ENCODE measurements at places on chromosomes 16 and 17.

DNA sequence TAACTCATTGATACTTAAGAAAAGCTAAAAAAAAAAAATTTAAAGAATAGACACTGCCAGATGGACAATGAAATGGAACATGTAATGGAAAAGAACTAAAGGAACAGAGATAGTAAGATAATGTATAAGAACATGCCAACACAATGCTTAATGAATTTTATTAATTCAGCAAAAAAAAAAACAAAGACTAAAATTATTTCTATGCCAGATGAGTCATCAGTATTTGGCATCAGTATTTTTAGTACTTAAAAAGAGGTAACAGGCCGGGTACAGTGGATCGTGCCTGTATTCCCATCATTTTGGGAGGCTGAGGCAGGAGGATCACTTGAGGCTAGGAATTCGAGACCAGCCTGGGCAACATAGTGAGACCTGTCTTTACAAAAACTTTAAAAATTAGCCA, 168.5 kb downstream of the CYB561 start:
- DNase-seq: no peak

DNA sequence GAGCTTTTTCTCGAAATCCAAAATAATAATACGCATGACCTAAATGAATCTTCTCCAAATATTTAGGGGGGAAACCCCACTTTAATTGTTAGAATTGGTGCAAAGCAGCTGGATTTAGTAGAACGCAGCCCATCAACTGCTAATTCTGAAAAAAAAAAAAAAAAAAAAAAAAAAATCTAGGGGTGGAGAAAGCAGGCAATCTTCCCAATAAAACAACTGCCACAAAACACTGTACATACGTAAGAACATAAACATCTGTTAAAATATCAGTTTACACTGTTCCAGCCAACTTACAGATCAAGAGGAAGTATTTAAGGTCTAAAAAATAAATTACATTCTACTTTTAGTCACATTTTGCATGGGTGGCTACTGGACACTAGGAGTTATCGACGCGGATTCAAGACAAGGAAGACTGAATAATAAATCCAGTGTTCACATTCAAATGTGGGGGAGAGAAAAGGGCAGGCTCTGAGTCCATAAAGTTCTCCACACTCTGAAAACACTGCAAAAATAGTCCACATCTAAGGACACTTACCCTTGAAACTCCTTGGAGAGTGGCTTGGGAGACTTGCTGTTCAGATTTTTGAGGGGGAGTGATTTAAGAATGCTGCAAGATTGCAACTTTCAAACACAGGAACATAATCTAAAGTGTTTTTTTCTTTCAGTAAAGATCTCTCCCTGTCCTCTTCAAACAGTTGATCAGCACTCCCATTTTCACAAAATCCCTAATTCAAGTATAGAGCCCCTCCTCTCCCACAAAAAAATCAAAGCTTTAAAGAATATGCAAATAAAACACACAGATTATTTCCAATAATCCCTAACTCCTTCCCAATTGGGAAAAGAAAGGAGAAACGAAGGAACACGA, 1.3 kb downstream of the APPBP2 start:
- no peak for DNase-seq

DNA sequence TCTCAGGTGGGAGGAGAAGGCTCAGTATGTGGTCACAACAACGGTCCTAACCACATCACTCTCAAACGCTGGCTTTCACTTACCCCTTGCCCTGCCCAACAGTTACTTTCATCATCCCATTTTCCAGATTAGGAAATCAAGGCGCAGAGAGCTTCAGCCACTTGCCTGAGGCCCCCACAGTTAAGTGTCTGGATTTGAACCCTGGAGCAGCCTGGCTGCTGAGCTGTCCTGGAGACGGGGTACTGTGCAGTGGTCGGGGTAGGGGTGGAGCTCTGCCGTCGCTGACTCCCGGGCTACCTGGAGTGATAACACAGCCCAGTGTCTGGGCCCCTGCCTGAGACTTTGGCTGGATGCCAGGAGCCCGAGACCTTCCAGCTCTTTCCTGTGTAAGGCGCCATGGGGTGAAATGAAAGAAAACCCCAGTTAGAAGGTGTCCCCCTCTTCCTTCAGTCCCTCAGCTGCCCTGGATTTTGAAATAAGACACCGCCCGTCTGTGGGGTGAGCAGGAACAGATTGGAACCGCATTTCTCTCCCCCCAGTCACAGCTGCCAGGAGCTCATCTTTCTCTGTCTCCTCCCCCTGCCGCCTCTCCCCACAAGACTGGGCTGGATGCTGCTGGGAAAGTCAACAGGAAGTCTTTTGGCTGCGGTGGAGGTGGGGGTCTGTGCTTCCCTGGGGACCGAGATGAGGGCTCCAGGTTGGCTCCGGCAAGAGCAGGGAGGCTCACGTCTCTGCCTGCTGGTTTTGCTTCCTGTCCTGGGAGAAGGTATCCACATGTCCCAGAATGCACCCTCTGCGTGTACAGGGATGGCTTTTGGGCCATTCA, 280.2 kb downstream of the SEC14L1 start:
- DNase-seq: peak; percentile 63

DNA sequence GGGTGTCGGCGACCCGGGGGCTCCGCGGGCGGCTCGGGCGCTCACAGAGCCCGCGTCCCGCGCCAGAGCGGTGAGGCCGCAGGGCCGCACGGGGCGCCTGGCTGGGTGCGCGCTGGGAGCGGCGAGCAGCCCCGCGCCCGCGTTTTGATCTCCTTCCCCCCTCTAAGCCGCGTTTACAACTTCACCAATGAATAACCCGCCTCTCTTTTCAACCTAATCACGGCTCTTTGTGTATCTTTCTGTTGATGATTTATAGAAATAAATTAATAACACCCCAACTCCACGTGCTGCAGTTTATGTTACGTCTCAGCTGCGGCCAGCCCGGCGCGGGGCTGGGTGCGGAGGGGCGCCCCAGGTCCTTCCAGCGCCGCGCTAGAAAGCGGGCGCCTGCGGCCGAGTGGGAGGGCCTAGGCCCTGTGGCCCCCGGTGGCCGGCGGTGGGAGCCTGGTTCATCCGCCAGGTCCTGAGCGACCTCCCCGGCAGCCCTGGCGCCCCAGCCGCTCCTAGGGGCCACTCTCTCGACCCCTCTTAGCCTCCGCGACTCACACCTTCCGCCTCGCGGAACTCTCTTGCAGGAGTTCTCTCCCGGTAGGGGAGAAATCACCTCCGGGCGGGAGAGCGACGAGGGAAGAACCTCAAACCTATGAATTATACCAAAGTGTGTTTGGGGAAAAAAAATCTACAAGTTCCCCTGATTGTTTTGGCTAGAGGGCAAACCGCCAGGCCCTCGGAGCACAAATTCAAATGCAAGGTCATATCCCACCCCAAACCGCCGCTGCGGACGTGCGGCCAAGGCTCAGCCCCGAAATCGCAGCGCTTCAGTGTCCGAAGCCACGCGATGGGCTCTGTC, 1.9 kb downstream of the HNF1B start:
- no peak for DNase-seq

DNA sequence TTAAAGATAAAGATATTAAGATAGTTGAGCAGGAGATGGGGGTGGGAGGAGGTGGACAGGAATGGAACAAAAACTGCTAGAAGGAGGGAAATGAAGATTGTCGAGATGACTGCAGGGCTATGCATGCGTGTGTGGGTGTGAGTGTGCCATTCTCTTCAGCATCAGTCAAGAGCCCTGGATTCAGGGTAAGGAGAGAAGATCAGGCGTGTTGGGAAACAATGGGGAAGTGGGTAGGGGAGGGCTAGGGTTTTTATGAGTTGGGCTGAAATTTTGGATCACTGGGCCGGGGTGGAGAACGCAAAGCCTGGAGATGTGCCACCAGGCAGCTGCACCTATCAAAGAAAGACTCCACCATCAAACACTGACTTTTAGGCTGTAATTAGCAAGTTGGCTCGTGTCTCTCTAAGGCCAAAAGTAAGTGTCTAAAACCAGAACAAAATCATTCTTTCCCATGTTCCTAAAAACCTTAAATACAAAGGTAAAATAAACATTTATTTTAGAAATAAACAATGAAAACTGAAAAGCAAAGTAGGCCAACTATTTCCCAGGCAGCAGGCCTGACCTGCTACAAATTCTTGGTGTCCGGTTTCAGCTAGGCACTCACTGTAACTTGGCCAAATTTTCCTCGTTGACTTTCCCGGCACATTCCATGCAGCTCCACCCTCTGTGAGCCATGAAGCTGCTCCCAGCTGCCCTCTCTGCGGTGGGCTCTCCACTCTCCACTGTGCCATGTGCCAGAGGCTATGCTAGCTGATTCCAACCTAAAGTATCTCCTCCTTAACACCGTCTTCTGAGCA, 4.2 kb downstream of the CDRT4 start:
- DNase-seq: no peak

DNA sequence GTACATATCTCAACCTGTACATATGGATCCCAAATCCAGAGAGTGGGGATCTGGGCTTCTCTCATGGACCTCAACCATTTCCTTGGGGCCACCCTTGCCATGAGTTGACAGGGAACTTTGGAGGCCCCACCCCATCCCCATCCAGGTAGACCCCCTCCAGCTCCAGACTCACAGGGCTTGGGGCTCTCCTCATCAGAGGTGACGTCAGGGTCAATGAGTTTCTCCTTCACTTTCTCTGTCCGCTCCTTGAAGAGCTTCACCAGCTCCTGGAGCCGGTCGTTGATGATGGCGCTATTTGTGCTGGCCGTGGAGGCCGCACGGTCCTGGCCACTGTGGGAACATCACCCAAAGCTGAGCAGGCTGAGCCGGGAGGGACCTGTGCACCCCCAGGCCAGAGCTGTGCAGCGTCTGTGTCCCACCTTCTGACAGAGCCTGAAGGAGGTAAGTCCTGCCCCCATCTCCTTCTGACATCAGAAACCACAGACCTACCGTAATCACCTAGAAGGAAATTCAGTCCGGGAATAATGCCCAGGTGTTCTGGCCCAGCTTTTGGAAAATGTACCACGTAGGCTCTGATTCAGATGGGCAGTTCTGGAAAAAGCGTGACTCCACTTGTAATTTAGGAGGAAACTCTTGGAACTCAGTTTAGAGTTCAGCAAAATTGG, 50.6 kb downstream of the CNGB1 start:
- DNase-seq: no peak

- DNase-seq: no peak
Measured at GRCh38 chr16:51147776-51148677, 3.0 kb downstream of the SALL1 start.

DNA sequence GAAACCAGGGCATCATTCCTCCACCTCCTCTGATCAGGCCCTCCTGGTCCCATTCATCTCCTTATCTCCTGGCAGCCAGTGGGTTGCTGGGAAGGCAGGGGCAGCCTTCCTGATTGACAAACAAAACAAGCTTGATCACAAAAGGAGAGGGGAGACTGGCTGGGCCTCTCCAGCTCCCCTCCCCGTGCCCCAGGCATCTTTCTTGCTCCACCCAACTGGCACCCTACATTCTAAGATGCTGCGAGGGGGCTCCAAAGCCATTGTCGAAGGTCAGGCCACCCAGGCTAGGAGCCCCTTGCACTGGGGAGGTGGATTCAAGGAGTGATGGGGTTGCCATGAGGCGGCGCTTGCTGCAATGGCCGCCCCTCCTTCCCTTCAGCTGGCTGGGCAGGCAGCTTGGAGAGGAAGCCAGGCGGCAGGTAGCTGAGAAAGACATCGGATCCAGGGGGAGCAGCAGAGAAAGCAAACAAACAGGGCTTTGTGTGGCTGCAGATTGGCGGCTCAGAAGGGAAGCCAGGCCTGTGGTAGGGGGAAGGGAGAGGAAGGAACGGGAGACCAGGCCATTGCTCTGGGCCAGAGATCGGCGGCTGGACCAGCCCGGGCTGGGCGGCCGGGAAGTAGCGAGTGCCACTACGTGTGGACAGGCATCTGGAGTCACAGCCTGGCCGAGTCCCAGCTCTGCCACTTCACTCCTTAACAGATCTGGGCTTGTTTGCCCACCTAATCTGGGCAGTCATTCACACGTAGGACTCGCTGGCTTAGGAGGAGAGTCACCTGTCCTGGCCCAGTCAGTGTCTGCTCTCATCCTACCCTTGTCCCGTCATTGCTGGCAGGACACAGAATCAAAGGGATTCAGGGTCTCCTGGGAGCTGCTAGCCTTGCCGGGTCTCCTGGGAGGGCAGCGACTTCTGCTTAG, 12.3 kb downstream of the RAI1 start:
- DNase-seq: peak; percentile 23

GRCh38 chr16:55021595-55022475, 91.2 kb downstream of the IRX5 start:
- no peak for DNase-seq

DNA sequence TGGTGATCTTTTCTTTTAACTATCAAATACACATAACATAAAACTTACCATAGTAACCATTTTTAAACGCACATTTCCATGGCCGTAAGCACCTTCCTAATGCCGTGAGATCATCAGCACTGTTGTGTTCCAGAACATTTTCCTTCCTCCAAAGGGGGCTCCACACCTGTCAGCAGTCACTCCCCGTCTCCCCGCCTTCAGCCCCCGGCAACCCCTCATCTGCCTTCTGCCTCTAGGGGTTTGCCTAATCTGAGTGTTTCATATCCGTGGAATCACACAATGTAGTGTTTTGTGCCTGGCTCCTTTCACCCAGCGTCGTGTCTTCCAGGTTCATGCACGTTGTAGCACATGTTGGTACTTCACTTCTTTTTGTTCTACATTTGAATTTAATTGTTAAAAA, 350.1 kb upstream of the TNRC6C start:
- DNase-seq: no peak
